ENCODE measurements at places on chromosomes 12 and 14.

GRCh38 chr14:31864937-31865855, 211.9 kb upstream of the ARHGAP5 start:
- no peaks in the 10 kb centered on the region for H3K36me3 ChIP-seq
- H3K27me3 ChIP-seq: no peaks in the 10 kb centered on the region
- no peak overlapping the region for H3K27ac ChIP-seq
- no peak overlapping the region for H3K4me3 ChIP-seq

DNA sequence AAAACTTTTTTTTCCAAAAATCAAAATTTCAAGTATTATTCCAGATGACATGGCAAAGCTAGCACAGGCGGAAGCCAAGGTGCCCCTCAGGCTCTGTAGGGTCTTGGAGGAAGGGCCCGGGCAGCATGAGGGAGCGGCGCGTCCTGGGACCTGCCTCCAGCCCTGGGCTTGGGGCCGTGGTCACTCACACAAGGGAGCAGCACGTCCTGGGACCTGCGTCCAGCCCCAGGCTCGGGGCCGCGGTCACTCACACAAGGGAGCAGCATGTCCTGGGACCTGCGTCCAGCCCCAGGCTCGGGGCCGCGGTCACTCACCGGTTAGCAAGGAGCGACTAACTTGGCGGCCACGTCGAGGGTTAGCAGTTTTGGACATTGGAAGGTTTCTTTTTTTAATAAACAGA, 11.9 kb upstream of the GOLGA3 start:
- H3K27ac ChIP-seq: no peak overlapping the region
- DNase-seq: no peak
- peaks cover 4% of the 10 kb centered on the region for H3K4me1 ChIP-seq
- no peaks in the 10 kb centered on the region for H3K36me3 ChIP-seq

- no peak overlapping the region for H3K4me3 ChIP-seq
- no peaks in the 10 kb centered on the region for H3K4me1 ChIP-seq
- DNase-seq: no peak
- no peak overlapping the region for H3K27ac ChIP-seq
- H3K36me3 ChIP-seq: no peaks in the 10 kb centered on the region
- no peaks in the 10 kb centered on the region for H3K27me3 ChIP-seq
Observed at GRCh38 chr14:104360501-104360900, 219.1 kb upstream of the C14orf180 start.

DNA sequence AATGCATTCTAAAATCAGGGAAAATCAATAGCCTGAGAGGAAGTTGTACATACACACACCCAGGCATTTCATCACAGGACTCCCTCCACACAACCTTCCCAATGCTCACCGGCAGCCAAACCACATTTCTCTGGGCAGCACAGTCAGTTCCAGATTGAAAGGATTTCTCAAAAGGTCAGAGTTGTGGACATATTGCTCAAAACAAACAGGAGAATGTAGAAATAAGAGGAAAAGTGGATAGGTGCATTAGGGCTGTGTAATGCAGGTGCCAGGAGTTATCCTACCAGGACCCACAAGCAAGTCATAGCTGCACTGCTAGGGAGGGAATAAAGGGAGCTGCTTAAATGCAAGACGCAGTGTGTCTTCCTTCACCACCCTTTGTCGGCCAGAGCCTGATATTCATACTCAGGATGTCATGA, 62.9 kb downstream of the GCH1 start:
- no peak overlapping the region for H3K4me3 ChIP-seq
- no peak overlapping the region for H3K27ac ChIP-seq
- peak; percentile 19 for DNase-seq
- no peaks in the 10 kb centered on the region for H3K27me3 ChIP-seq

- peaks cover 6% of the 10 kb centered on the region for H3K4me1 ChIP-seq
- no peak overlapping the region for H3K4me3 ChIP-seq
- no peak for DNase-seq
- no peaks in the 10 kb centered on the region for H3K27me3 ChIP-seq
- no peak overlapping the region for H3K27ac ChIP-seq
- H3K36me3 ChIP-seq: no peaks in the 10 kb centered on the region
Observed at GRCh38 chr12:75784591-75784990, 247.0 kb downstream of the PHLDA1 start.

DNA sequence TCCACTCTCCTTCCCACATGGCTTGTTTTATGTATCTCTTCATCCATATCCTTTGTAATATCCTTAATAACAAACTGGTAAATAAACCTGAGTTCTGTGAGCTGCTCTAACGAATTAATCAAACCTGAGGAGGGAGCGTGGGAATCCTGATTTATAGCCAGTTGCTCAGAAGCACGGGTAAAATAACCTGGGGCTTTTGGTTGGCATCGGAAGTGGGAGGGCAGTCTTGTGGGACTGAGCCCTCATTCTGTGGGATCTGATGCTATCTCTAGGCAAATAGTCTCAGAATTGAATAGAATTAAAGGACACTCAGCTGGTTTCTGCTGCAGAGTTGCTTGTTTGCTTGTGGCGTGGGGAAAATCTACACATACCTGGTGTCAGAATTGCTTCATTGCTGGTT, 17.5 kb upstream of the LDHB start:
- no peaks in the 10 kb centered on the region for H3K36me3 ChIP-seq
- no peak for DNase-seq
- no peaks in the 10 kb centered on the region for H3K4me1 ChIP-seq
- no peak overlapping the region for H3K27ac ChIP-seq
- no peak overlapping the region for H3K4me3 ChIP-seq

GRCh38 chr14:68216079-68216478, 396.5 kb downstream of the RAD51B start:
- no peak for DNase-seq
- no peaks in the 10 kb centered on the region for H3K36me3 ChIP-seq
- no peaks in the 10 kb centered on the region for H3K27me3 ChIP-seq
- no peak overlapping the region for H3K4me3 ChIP-seq
- no peak overlapping the region for H3K27ac ChIP-seq
- peaks cover 9% of the 10 kb centered on the region for H3K4me1 ChIP-seq

DNA sequence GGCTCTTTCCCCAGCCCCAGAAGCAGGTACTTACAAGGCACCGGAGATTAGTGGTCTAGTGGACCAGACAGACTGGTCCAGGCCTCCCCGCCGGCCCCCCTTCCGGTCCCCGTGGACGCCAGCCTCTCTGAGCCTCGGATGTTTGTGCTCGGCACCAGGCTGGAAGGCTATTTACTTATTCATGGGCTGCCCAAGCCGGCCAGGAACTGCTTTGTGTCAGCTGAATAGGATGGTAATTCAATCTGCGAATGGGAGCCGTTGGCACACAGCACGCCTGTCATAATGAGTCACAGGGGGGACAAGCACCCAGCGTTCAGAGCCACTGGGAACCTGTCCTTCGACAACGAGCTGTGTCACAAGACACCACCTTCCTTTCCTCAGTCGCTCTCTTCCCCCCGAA, 82.3 kb downstream of the RIMBP2 start:
- no peaks in the 10 kb centered on the region for H3K4me1 ChIP-seq
- no peaks in the 10 kb centered on the region for H3K36me3 ChIP-seq

- H3K36me3 ChIP-seq: no peaks in the 10 kb centered on the region
- no peaks in the 10 kb centered on the region for H3K27me3 ChIP-seq
- H3K4me3 ChIP-seq: no peak overlapping the region
- H3K27ac ChIP-seq: no peak overlapping the region
- no peak for DNase-seq
Observed at GRCh38 chr12:131413471-131413870, 297.4 kb upstream of the SFSWAP start.

DNA sequence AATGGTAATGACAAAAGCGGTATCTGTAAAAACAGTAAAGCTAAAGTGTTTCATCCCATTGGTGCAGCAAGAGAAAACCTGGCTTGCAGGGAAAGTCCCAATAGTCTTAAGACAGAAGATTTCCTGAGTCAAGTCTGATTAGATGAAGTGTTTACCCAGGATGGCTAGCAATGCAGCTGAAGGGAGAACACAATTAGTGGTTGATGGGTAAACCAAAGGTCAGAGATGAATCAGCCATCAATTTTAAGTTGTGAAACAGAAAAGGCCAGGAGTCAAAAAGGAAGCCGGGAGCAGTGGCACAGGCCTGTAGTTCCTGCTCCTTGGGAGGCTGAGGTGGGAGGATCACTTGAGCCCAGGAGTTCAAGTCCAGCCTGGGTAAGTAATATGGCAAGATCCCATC, 52.6 kb downstream of the SEC23A start:
- H3K27ac ChIP-seq: no peak overlapping the region
- no peaks in the 10 kb centered on the region for H3K4me1 ChIP-seq
- H3K27me3 ChIP-seq: no peaks in the 10 kb centered on the region
- H3K4me3 ChIP-seq: no peak overlapping the region
- DNase-seq: no peak
- no peaks in the 10 kb centered on the region for H3K36me3 ChIP-seq

DNA sequence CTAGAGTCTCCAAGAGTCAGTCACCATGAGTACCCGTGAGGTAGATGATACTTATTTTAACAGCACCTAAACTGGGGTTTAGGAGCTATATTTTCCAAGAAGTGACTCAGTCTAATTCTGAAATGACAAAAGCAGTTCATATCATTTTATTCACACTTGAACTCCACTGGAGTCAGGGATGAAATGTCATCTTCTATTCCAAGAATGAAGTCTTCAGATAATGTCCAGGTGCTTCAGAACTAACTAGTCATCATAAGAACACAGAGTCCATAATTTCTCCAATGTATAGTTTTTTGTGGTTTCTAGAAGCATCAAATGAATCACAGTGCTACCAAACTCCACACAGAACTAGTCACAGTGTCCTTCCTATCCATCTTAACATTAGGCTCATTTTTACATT, 13.3 kb downstream of the DNM1L start:
- H3K4me3 ChIP-seq: no peak overlapping the region
- no peak for DNase-seq
- no peak overlapping the region for H3K27ac ChIP-seq
- H3K4me1 ChIP-seq: no peaks in the 10 kb centered on the region
- H3K36me3 ChIP-seq: no peaks in the 10 kb centered on the region
- H3K27me3 ChIP-seq: no peaks in the 10 kb centered on the region

DNA sequence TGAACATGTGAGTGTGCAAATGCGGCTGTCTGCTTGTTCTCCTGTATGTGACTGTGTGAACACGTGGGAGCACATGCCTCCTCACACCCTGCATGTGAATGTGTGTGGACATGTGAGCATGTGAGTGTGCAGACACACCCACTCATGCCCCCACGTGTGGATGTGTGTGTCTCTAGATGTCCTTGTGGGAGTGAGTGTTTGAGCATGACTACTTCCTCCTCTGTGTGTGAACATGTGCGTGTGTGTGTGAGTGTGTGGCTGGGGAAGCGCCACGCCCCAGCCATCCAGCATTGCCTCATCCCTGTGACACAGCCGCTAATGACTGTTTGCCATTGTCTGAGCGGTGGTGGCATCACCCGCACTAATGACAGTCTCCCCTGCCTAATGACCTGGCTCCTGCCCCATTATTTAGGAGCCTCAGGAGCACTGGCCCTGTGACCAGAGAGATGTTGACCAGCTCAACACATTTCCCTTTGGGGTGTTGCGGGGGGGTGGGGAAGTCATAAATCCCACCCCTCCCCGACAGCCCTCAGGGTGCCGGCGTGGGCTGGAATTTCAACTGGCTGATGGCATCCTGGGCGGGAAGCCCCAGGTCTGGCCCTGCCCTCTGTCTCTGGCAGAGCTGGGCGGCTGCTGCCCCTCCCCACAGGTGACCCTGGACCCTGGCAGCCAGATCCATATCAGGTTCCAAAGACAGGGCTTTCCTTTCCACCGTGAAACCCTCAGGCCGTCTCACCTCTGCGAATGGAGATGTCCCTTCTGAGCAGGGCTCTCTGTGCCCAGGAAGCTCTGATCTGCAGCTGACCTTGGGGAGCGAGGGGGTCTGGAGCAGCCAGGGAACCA, 11.5 kb upstream of the KRT80 start:
- peaks cover 1% of the 10 kb centered on the region for H3K4me1 ChIP-seq
- H3K4me3 ChIP-seq: no peak overlapping the region
- H3K27me3 ChIP-seq: no peaks in the 10 kb centered on the region
- H3K36me3 ChIP-seq: no peaks in the 10 kb centered on the region

DNA sequence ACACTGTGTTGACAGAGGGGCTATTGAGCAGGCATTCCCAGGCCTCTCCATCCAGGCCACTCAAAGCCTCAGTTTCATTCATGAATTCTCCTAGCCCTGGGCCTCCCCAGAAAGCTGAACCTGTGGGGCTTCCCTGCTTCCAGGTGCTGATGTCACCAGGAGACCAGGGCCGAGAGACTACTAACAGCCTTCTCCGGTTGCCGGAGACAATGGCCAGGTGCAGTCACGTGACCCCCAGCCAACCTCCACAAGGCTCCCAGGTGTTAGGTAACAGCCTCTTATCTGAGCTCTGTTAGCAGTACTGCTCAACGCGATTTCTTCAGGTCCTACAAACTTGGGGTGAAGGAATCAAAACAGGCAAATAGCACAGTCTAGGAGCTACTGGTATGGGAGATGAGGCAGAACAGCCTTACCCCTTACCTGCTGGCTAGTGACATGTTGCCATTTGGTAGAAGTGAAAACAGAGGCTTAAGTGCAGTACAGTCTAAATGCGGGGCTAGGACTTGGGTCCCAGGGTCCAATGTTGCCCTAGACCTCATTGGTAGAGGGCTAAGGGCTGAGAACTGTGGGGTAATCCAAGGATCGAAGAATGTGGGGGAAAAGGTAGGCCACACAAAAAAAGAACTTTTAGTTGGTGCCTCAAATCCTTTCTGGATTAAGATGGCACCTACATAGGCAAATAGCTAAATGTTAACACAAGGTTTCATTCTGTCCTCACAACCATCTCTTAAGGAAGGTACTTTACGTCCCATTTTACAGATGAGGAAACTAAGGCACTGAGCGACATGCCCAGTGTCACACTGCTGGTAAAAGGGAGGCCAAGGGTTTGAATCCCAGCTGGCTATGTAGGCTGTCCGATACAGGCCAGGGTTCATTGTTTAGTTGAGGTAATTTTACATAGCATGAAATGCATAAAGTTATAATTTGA, 3.8 kb downstream of the CCDC88C start:
- no peaks in the 10 kb centered on the region for H3K27me3 ChIP-seq
- H3K27ac ChIP-seq: no peak overlapping the region
- no peak overlapping the region for H3K4me3 ChIP-seq

- H3K36me3 ChIP-seq: no peaks in the 10 kb centered on the region
- peaks cover 2% of the 10 kb centered on the region for H3K4me1 ChIP-seq
- peak overlapping the region; percentile 74 for H3K4me3 ChIP-seq
Observed at GRCh38 chr14:20469890-20470602, 840 bp downstream of the PNP start.

GRCh38 chr14:105168979-105169507, 467 bp upstream of the JAG2 start:
- H3K27me3 ChIP-seq: no peaks in the 10 kb centered on the region
- no peak for DNase-seq
- H3K36me3 ChIP-seq: no peaks in the 10 kb centered on the region
- peaks cover 4% of the 10 kb centered on the region for H3K4me1 ChIP-seq
- no peak overlapping the region for H3K4me3 ChIP-seq

DNA sequence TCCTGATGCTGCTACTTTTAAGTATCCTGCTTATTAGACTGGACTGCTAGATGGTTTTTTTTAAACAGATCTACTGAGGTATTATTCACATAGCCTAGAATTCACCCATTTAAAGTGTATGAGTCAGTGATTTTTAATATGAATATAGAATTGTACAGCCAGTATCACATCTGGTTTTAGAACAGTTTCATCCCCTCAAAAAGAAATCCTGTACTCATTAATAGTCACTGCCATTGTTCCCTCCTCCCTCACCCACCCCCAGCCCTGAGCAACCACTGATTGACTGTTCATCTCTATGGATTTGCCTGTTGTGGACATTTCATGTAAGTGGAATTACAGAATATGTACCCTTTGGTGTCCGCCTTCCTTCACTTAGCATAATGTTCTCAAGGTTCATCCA, 98.4 kb downstream of the PPP2R5C start:
- H3K4me1 ChIP-seq: peaks cover 3% of the 10 kb centered on the region
- H3K27me3 ChIP-seq: no peaks in the 10 kb centered on the region
- H3K36me3 ChIP-seq: no peaks in the 10 kb centered on the region
- H3K27ac ChIP-seq: no peak overlapping the region
- DNase-seq: no peak

Measured in ovary (tissue), 10 donors.